ENCODE measurements at places on chromosomes 5 and 9. TPM values are rescaled to one million over a fixed set of nuclear protein-coding genes. Genes with fewer than 3 reads are reported as not detected.

DNA sequence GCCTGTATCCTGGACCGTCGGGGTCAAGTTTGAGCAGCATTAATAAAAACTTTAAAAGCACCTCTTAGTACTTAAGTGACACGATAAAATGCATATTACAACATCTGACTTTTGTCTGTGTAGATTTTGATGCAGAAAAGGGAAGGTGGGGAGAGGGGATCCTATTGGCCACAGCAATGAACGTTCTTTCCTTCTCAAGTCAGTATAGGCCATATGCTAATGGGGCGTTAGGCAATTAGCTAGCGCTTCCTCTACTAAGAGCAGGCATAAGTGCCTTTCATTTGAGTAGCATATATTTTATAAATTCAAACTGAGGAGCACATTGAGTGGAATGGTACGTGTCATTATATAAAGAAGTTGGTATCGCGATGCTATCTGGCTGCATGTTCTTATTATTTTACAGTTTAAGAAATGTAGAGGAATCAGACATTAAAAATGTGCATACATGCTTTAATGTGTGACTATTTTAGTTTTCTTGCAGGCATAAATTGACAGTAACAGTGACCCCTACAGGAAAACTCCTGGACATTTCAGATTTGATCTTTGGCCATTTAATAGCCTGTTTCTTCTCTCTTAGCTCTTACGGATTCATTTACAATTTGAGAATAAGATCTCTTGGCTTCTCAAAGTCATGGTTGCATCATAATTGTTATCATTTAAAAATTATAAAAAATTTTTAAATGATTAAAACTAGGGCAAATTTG, 1.1 kb upstream of the GNA14 start:
- DNase-seq = no peak

- DNase-seq = no peak
Measured at GRCh38 chr9:114224247-114224610, 68.9 kb downstream of the COL27A1 start.

DNA sequence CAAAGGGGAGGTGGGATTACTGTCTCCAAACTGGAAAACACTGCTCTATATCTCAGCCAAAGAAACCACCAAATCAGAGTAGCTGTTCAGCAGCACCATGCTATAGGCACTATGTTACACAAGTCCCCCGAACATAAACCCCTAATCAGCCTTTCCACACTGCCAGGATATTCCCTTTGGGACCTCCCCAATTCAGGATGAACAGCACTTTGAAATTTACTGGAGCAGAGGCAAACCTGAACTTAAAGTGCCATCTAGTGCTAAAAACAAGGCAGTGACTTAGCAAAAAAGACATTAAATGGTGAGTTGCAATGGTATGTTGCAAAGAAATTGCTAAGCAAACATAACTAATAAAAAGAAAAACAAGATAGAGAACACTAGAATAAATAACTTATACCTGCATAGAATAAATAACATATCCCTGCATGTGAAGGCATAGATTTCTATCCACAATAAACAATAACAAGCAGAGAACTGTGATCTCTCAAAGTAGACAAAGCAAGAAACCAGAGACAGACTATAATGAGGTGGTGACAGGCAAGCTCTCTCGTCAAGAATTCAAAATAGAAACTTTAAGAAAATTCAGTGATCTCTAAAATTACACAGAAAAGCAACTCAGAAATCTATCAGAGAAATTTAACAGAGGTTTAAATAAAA, 584.4 kb upstream of the ACO1 start:
- DNase-seq = no peak

DNA sequence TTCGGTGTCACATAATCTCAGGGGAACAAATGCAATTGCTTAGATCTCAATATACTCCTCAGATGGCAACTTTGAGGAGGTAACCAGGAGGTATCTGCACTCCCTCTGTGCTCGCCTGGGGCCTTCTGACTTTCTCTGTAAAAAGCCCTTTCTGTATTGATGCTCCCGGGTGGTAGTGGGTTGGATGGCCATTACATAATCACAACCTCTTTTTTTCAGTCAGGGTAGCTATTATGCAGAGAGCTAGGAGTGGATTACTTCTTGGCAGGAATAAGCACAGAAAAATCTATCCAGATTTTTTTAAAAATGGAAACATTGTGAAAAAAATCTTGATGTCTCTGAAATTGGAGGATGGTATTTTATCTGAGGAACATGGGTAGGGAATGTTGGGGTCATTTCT, 116.6 kb downstream of the SH3GL2 start:
- DNase-seq = no peak

GRCh38 chr9:9817176-9817575, 795.6 kb downstream of the PTPRD start:
- DNase-seq = no peak

DNA sequence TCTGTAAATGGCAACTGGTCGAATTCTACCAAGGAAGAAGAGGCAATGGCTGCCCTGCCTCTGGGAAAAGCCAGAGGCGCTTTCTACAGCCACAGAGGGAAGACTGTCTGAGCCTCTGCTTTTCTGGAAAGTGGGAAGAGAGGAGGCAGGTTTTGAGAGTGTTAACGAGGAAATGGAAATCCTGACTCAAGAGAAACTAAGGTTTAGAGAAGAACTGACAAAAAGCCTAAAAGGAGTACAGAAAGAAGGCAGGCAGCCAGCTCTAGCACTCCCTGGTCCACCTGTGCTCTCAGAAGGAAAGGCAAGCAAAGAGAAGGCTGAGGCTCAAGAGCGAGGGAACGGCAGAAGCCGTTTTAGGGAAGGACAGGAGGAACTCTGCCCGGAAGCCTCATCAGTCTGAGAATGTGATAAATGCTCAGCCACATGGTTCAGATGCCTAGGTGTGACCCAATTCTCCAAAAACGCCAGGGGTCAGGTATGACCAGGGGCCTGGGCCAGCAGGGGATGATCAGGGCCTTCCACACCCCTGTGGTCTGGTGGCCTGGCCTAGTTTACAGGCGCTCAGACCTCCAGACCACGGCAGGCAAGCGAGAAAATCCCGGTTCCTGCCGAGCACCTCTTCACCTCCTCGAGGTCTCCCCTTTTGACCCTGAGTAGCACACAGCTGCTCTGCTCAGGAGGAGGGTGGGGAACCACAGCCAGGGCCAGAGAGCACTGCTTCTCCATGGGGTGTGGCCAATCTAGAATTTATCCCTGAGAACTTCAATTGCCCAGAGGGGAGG, 79.9 kb upstream of the FBXW11 start:
- no peak for DNase-seq

DNA sequence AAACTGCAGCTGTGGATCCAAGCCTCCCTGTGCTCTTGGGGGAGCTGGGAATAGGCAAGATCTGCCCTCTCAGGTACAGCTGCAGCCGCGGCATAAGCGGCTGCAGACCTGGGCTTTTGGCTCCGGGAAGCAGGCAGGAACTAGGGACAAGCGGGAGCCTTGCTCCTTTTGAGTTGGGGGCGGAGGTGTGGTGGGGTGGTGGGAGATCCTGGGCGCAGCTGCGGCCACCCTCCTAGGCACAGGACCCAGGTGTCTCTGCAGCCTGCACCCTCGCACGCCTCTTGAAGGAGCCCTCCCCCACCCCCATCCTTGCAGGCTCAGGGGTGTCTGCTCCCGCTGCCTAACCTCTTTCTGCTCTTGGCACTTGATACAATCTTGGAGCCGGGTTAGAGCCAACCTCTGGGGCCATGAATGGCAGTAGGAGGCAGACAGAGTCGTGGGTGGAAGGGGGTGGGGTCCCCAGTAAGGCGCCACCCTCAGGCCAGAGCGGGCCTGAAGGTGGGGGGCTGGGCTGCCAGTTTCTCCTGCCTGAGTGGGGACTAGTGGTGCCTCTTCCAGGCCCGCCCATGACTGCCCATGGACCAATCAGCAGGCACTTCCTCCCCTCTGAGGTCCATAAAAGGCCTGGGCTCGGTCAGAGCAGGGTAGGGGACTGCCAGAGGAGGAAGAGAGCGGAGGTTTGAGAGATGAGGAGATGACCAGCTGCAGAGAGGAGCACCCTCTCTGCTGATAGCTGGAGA, 267.6 kb upstream of the TNC start:
- DNase-seq = peak; percentile 34

GRCh38 chr9:100575006-100575405, 2.9 kb upstream of the CAVIN4 start:
- no peak for DNase-seq

GRCh38 chr9:19947996-19948395, 159.2 kb upstream of the SLC24A2 start:
- no peak for DNase-seq

GRCh38 chr9:34826999-34827538, 117.1 kb upstream of the CCL21 start:
- no peak for DNase-seq

DNA sequence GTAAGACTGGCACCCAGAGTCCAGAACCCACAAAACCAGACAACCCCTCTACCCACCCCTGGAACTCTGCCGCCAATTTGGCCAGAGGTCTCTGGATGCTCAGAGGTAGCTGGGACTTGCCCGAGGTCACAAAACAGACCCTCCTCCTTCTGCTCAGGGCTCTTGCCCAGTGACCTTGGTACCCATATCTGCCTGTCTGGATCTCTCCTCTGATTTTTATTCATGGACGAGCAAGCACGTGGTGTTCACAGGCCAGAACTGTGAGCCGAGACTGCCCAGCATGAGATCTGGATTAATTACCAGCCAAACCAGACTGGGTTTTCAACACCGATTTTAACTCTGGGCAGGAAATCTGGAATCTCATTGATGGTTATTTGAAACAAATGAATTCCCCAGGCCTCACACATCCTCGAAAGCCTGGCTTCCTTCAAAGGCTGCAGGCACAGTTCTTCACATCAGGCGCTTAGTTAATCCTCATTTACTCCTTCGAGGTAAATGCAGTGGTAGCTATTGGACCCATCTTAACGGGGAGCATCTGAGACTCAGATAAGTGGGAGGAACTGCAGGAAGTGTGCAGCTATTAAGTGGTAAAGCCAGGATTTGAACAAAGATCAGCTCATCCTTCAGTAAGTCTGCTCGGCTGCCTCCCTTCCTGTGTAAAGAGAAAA, 21.4 kb downstream of the COL27A1 start:
- peak; percentile 27 for DNase-seq

GRCh38 chr9:27194401-27195091, 85.5 kb downstream of the TEK start:
- DNase-seq = no peak

DNA sequence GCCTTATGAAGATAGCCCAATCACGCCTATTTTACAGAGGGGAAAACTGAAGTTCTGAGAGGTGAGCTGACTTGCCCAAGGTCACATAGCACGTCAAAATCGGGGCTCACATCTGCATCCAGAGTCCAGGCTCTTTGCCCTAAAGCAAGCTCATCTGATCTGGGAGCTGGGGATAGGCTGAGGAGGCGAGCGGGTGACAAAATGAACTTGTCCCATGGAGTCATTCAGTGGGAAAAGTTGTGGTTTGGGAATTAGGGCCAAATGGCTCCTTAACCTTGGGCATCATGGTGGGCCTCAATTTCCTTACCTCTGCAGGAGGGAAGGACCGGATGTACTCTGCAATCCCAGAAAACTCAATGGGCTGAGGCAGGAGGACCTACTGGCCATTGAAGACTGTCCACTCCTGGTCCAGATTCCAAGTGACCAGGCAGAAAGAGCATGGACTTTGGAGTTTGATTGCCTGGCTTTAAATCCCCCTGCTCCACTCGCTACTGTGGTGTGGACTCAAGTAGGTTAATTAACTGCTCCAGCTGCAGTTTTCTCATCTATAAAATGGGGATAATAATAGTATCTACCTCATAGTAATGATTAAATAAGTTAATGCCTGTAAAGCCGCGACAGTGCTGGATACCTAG, 160.4 kb downstream of the RGS3 start:
- DNase-seq = no peak

Gene TYRP1
- total RNA-seq = not detected

GRCh38 chr9:18438300-18438925, 35.5 kb upstream of the ADAMTSL1 start:
- DNase-seq = peak; percentile 17

- DNase-seq = no peak
Measured at GRCh38 chr5:178768371-178769260, 38.2 kb upstream of the ZNF354A start.

Gene IL17B
- total RNA-seq = not detected

- no peak for DNase-seq
Measured at GRCh38 chr5:1762121-1762882, 37.3 kb downstream of the MRPL36 start.

DNA sequence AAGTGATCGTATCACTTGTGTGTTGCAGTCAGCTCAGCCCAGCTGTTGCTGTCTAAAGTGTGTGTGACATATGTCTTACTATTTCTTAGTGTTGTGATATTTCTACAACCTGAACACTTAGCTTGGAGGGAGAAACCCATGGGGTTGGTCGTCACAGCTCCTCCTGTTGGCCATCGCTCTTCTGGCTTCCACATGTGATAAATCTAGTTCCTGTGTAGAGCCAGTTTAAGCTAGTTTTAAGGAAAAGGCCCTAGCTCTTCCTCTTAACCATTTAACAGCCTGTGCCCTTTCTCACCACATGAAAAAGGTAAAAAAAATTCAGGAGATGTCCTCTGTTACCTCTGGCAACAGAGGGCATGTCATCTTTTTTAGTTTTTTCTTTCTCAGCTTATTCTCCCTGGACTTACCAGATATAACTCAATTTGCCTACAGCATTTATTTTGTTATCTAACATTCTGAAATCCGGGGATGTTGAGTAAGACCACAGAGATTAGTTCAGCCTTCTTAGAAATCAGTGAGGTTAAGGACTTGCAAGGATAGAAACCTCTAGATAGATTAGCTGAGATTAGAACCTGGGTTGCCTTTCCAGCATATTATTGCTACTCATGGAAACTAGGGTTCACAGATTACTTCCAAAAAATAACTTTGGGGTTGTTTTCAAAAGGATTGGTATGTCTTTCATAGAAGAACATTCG, 100.4 kb downstream of the GAPVD1 start:
- DNase-seq = no peak

GRCh38 chr9:116905171-116905588, 218.1 kb downstream of the TRIM32 start:
- no peak for DNase-seq

GRCh38 chr5:145984072-145984471, 47.7 kb downstream of the SH3RF2 start:
- no peak for DNase-seq

DNA sequence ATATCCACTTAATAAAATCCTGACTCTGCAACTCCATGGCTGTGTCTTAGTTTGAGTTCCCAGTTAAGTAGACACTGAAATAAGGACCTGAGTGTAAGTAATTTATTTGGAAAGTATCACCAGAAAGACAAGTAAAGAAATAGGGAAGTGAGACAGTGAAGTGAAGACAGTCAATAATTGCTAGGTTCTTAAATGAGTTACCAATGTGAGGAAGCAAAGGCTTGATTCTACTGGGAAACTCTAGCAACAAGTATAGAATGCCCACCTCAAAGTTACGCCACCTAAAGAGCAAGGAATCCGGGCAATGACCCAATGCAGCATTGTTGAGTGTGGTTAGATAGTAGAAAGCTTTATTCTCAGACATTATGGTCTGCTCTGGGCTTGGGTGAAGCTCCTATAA, 383.9 kb downstream of the TLR4 start:
- no peak for DNase-seq
